NCI-H2081 (cell line): ENCODE measurements at places on chromosomes 5 and 9.

DNA sequence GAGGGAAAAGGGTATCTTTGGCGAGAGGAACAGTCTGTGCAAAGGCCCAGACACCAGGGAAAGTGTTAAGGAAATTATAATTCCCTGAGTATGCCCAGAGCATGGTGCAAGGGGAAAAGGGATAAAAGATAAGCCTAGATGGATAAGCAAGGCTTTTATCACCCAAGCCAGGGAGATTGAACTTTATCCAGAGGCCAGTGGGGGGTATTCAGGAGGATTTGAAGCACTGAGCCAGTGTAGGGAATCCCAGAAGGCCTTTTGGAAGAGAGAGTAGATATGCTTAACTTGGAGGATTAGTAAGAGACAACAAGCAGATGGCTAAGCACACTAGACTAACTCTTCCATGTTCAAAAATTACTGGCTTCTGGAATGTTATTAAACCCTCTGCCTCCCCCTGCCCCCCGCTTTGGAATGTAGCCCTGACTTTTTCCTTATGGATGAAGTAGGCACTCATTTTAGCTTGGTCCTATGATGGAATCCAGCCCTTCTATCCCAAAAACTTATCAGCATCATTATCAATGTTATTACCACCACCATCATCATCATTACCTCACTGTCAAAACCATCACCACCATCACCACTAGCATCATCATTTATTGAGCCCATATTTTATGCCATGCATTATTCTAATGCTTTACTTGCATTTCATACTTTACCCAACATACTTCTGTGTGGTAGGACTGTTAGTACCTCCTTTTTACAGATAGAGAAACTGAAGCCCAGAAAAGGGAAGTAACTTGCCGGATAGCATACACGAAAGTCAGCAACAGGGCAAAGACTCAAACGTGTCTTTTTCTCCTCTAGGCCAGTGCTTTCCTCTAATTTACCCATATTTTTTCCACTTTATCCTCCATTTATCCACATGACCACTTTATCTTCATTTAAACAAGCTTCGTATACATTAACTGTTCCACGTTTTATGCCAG, 237.0 kb downstream of the PAPPA start:
- DNase-seq = no peak

DNA sequence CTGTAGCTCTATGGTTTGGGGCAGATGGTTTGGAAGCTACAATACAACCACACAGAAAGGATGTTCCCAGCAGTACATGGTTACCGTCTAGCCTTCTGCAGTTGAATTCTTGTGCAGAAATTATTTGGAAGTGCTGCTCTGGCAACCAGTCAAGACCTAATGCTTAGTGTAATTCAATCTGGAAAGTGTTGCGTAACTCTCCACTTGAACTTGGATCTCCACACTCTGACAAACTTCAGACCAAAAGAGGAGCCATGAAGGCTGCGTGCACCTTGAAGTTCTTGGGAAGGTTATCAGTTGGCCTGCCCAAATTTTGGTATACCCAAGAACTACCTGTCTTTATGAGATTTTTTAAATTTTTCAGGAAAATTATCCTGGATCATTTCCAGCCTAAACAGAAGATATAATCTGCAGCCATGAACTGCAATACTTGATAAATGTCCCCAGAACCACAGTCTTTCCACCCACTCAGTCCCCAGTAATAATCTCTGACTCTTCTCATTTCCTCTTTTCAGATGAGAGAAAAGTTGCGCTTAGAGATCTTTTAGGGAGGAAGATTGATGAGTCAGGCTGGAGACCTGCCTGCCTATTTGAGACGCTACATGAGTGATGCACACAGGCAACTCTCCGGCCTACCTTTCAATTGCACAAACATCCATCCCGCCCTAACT, 159.9 kb downstream of the FANCC start:
- no peak for DNase-seq

DNA sequence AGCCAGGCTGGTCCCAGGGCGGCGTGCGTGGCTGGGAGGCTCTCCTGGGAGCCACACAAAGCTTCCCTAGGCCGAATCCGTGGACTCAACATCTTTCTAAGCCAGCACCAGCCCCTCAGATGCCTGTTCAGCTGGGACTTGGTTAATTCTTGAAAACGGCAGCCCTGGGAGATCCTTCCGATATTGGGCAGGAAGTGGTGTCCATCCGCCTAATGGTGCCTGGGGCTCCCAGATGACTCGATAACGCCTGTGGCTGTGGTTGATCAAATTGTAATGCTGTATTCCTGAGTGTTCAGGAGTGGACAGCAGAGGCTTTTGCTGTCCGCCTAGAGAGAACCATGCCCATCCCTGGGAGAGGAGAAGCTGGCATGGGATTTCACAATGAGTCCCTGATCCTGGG, 14.1 kb downstream of the KCNT1 start:
- no peak for DNase-seq

DNA sequence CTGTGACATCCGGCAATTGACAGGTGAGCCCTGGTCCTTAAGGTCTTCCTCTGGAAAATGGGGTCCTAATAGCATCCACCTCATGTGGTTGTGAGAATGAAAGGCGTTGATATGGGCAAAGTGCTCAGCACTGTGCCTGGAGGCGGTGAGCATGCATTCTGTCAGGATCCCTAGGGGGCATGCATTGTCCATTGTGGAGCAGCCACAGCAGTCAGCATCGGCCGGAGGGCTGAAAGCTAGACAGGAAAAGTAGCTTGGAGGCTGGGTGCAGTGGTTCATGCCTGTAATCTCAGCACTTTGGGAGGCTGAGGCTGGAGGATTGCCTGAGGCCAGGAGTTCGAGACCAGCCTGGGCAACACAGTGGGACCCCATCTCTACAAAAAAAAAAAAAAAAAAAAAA, 122.2 kb downstream of the LHX2 start:
- DNase-seq = peak; percentile 4

DNA sequence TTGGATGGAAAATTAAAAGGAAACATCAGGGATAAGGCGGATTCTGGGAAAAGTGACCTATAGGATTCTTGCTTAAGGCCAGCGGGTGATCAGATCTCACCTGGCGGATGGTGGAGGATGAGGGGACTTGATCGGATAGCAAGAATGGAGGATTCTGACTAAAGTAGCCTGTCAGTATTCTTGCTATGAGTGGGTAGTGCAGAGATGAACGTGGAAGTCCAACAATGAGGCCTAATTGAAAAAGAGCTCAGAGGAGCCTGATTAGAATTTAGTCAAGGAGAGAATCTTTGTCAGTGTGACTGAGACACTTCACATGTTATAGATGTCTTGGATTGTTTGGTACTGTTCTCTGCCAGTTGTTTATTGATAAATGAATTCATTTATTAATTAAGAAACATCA, 24.9 kb downstream of the CAST start:
- no peak for DNase-seq

DNA sequence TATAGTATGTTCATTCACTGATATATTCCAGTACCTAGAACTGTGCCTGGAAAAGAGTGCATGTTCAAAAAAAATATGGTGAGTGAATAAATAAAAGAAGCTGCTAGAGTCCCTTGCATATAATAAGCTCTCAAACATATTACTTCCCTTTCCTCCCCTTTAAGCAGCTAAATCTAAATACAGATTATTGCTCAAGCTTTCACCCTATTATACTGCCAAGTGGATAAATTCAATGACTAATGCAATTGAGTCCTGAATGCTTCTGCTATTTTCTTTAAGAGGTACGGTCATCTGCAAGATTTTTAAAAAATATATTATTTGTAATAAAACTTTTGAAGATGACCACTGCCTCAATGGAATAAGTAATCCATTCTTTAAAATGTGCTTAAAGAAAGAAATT, 248.4 kb downstream of the PLK2 start:
- no peak for DNase-seq
